ENCODE measurements at places on chromosomes 7 and 10.

DNA sequence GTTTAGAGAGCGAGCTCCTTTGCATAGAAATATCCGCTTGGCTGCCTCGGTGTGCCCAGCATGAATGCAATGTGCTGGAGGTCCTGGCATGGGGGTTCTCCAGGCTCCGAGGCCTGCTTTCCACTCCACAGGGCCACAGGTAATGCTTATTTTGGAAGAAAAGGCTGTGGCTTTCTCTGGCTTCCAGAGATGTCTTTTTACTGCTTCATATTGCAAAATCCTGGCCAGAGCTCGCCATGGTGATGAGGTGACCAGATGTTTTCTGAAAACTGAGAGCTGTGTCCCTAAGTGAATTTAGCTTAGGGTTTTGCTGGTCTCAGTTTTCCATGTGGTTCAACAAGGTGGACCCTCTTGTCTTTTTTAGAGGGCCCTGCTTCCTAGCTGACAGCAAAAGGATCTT lies 65.2 kb downstream of the BMPER start:
- DNase-seq: no peak

GRCh38 chr10:45471531-45472310 lies 97.7 kb downstream of the ALOX5 start:
- no peak for DNase-seq

DNA sequence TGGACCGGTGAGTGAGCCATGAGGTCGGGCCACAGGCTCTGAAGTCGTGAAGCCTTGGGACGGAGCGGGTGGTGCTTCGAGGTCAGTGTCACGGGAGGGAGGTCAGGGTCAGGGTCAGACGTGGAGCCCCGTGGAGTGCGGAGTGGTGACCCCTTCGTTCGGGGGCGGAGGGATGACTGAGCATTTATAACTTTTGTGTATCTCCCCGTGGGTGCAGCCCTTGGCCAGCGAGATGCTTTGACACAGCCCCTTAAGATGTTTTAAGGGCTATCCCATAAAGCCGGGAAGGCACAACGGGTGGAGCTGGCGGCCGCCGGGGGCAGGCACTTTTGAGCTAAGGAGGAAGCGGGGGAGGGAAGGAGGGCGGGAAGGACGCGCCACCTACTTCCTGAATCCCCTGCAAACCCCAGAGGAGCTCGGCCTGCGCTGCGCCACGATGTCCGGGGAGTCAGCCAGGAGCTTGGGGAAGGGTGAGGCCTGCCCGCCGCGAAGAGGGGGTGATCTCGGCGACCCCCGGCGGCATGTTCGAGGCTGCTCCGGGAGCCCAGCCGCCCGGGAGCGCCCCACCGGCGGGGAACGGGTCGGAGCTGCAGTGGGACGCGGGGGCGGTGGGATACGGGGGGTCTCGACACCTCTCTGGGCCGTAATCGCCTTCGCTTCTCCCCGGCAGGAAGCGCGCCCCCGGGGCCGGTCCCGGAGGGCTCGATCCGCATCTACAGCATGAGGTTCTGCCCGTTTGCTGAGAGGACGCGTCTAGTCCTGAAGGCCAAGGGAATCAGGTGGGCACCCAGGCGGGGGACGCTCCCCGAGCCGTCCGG lies at the start of gene GSTO1:
GSTO1 (plus strand) TSS at position 400 of the 818 bp plus-strand sequence; CDS start at position 437, 37 bp downstream.
- no peak for DNase-seq

GRCh38 chr10:129085811-129086210 lies 381.2 kb upstream of the MGMT start:
- DNase-seq: no peak
